ENCODE measurements at places on chromosomes 16 and 17.

- DNase-seq = no peak
Measured at GRCh38 chr16:74901606-74902005, 83.3 kb downstream of the WDR59 start.

- peak; percentile 59 for DNase-seq
Measured at GRCh38 chr17:64202683-64203344, 60.2 kb downstream of the TEX2 start.

GRCh38 chr16:86383488-86384262, 126.7 kb upstream of the FOXF1 start:
- DNase-seq = no peak

GRCh38 chr16:66899310-66899944, 19.1 kb downstream of the PDP2 start:
- DNase-seq = peak; percentile 59

DNA sequence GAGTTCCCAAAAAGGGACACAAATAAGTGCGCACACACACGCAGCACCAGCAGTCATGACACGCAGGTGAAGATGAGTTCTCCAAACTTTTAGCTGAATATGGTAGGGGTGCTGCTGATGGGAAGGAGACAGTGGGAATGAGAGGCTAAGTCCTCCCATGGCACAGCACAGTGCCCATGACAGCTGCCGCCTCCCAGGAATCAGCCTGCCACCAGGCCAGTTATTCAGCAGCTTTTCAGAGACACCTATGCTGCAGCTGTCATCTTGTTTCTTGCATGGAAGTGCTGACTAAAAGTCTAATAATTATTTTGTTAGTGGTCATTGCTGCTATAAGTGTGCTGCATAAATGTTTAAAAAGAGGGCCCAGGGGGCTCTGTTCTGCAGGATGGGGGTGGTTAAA, 12.2 kb downstream of the WFIKKN2 start:
- no peak for DNase-seq

GRCh38 chr16:18059577-18059976, 277.0 kb downstream of the NPIPA8 start:
- no peak for DNase-seq

All from kidney glomerular epithelial cell (primary cell).